ENCODE measurements at places on chromosomes 13 and 19.

DNA sequence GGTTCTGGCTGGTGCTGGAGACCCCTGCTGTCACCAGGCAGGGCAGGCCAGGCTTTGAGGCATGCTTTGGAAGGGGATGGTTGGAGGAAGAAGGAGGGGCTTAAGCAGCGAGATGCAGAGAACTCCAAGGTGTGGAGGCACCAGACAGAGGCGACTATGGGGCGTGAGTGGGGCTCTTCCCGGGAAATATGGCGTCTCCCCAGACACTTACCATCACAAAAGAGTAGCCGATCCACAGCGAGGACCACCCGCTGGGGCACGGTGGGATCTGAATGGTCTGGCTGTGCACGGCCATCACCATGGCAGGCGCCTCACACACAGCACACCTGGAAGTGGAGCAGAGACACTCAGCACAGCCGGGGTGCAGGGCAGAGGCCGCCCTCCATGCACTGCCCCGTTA lies 151.9 kb downstream of the COL4A1 start:
- no peak for DNase-seq

DNA sequence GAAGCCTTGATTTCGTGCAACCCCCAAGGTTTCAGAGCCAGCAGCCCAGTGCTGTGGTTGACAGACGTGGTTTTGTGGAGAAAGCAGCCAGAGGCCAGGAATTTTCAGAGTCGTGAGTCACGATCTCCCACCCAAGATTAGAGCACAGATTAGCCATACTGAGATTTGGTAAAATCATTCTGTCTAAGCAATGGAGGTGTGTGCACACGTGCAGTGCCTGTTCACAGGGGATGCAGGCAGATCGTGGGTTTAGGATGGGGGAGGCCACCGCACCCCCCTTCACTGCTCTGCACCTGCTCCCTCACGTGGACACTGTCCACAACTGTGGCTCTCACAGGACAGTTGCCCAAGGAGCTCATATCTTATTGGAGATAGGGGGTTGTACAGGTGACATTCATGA lies 46.6 kb upstream of the GPR183 start:
- DNase-seq: no peak

DNA sequence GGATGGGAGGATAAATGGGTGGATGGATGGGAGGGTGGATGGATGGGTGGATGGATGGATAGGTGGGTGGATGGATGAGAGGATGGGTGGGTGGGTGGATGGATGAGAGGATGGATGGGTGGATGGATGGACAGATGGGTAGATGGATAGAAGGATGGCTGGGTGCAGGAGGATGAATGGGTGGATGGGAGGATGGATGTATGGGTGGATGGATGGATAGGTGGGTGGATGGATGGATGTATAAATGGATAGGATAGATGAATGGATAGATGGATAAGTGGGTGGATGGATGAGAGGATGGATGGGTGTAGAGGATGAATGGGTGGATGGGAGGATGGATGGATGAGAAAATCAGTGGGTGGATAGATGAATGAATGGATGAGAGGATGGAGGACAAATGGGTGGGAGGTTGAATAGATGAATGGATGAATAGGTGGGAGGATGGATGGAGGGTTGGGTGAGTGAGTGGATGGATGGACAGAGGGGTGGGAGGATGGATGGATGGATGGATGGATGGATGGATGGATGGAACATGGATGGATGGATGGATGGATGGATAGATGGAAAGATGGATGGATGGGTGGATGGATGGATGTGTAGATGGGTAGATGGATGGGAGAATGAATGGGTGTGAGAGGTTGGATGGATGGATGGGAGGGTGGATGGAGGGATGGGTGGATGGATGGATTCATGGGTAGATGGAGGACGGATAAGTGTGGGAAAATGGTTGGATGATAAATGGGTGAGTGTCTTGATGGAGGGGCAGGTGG lies 35.9 kb upstream of the ONECUT3 start:
- DNase-seq: no peak

GRCh38 chr13:104773775-104774174 lies 1707.6 kb upstream of the SLC10A2 start:
- DNase-seq: no peak

DNA sequence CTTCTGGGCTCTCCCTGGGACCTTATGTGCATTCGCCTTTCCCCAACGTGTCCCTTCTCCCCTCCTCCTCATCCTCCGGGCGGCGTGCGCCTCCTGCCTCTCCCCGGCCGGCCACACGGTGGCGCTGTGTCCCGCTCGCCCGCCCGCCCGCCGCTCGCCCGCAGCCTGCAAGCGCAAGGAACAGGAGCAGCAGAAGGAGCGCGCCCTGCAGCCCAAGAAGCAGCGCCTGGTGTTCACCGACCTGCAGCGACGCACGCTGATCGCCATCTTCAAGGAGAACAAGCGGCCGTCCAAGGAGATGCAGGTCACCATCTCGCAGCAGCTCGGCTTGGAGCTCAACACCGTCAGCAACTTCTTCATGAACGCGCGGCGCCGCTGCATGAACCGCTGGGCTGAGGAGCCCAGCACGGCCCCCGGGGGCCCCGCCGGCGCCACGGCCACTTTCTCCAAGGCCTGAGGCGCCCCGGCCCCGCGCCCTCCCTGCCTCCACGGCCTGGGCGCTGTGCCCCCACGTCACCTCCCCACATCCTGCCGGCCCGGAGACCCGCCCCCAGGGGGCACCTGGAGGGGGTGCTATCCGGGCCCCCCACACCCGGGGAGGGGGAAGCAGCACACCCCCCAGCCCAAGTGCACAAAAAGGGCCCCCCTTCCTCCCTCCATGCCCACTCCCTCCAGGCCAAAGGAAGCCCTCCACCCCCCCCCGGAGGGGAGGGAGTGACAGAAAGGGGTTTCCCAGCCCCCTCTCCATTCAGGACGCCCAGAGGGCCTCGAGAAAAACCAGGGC lies 21.9 kb downstream of the ONECUT3 start:
- no peak for DNase-seq

DNA sequence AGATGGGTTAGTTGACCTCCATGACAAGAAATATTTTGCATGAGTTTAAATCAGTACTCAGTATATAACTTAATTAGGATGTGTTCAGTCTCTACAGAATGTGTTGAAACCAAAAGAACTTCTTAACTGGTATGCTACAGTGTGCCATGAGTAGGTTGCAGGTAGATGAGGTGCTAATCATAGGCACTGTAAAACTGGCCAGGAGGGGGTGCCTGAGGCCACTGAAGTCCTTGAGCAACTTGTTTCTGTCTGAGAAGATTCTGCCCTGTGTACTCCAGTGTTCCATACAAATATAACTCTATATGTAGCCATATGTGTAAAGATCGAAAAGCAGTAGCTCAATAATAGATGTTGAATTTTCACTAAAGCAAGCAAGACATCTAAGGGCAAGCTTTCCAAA lies 549.2 kb upstream of the KLF12 start:
- no peak for DNase-seq

GRCh38 chr13:113433391-113433916 lies 19.8 kb downstream of the ADPRHL1 start:
- no peak for DNase-seq

GRCh38 chr19:46381756-46382345 lies 31.5 kb downstream of the CCDC8 start:
- DNase-seq: no peak

GRCh38 chr19:58584498-58585441 lies 11.6 kb upstream of the MZF1 start:
- DNase-seq: no peak

- DNase-seq: no peak
These were observed 16.8 kb upstream of the CPB2 start for GRCh38 chr13:46121597-46122163.

- DNase-seq: no peak
These were observed 1075.2 kb downstream of the PCDH9 start for GRCh38 chr13:66154976-66155375.

GRCh38 chr19:14470031-14470876 lies 4.9 kb downstream of the PTGER1 start:
- no peak for DNase-seq

- no peak for DNase-seq
These were observed 36.6 kb downstream of the ZSWIM4 start for GRCh38 chr19:13831537-13832467.

GRCh38 chr13:68056816-68057710 lies 826.9 kb upstream of the PCDH9 start:
- DNase-seq: no peak

GRCh38 chr13:31968473-31968872 lies 63.1 kb upstream of the FRY start:
- DNase-seq: no peak

- DNase-seq: no peak
These were observed 16.0 kb upstream of the SEMA6B start for GRCh38 chr19:4575267-4576015.

- DNase-seq: no peak
These were observed 258.3 kb downstream of the ZNF536 start for GRCh38 chr19:30630289-30631032.

DNA sequence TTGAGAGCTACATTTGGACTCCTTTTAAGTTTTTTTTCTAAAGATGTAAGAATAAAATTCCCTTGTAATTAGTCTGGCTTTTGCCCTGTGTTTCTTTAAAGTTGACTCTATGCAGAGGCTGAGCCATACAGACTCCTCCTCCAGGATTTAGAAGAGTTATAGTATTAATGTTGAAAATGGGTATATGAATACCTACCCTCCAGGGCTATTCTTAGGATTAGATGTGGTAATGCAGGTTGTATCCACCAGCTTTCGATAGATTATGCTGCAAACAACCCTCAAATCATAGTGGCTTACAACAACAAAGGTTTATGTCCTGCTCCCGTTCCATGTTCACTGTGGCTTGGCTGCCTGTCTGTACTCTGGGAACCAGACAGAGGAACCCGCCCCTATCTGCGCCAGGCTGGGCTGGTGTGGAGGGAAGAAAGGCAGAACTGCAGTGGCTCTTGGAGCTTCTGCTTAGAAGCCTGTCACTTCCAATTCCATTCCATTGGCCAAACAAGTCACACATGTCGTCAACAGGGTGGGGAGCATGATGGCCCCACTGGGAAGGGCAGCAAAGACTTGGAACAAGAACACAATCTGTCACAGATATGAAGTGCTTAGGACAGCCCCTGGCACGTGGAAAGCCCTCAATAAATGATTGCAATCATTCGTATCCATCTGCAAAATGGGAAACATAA lies 290.8 kb downstream of the FOXO1 start:
- DNase-seq: no peak

DNA sequence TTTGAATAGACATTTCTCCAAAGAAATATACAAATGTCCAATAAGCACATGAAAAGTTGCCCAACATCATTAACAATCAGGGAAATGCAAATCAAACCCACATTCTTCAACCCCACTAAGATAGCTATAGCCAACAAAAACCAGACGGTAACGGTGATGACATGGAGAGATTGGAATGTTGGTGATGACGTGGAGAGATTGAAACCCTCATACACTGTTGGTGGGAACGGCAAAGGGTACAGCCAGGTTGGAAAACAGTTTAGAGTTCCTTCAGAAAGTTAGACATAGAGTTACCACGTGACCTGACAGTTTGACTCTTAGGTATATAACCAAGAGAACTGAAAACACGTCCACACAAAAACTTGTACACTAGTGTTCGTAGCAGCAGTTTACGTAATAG lies 48.1 kb downstream of the TNFRSF19 start:
- no peak for DNase-seq

- DNase-seq: no peak
These were observed 3.0 kb upstream of the MATK start for GRCh38 chr19:3788996-3789778.

DNA sequence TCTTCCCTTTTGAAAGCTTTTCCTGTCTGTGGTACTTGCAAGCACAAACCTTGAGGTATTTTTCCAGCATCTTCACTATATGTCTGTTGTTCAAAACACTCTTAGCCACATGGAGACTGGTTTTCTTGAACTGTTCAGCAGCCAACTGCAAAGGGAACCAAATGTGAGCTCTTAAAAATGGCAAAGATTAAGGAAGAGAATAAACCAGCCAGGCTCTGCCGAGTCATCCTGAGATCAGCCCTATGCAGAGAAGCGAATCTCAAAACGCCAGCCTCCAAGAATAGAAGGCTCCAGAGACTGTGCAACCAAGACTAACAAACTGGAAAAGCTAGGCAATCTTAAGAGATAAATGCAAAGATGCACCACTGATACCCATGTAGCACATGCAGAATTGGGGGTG lies 20.7 kb downstream of the AKAP8 start:
- no peak for DNase-seq

DNA sequence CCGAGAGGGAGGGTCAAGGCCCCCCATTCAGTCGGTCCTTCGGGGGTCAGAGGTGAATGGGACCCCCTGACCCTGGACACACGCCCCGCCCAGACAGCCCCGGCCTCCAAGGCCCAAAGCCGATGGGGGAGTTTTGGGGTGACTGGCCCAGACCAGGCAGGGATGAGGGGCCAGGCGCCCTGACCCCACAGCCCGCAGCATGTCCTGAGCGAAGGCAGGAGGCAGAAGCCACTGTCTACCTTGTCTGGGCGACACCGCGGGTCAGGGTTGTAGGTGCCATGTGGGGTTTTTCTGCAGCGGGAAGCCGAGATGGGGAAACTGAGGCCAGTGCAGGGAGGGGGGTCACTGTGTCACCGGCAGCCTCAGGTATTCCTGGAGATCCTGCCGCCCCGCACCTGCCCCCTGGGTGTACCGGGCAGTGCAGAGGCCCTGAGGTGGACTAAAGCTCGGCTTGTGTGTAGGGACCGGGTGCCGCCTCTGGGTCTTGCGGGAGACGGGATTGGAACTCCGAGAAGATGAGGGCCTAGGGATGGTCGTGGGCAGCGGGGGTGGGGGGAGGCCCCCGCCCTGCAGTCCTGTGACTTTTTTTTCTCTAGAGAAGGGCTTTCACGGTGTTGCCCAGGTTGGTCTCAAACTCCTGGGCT lies 8.5 kb downstream of the ARID3A start:
- DNase-seq: no peak

DNA sequence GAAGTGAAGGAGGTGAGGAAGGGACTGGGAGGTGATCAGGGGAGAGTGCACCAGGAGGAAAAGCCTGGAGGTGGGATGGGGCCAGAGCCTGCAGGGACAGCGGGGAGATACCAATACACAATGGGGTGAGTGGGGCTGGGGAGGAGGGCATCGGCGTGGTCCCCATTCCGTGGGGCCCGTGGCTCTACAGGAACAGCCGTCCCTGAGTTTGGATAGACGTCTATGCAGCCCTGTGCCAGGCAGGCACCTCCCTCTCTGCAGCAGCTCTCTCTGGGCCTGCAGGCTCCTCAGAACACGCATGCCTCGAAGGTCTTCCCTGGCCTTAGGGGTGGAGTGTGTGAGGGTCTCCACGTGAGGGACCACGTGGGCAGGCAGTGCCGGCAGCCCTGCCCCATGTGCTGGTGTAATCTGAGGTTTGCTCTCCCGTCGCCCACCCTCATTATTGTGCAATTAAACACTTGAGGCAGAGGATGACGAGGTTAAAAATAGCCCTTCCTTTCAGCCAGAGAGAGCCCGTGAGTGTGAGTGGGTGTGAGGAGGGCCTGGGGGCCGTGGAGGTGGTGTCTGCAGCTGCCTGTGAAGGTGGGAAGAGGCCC lies 16.5 kb downstream of the C2CD4C start:
- DNase-seq: no peak

GRCh38 chr19:42251572-42252358 lies 3.2 kb downstream of the ERF start:
- no peak for DNase-seq

GRCh38 chr13:76889254-76889653 lies 3.0 kb upstream of the KCTD12 start:
- DNase-seq: no peak

All from stimulated activated CD8-positive, alpha-beta memory T cell treated with anti-CD3 and anti-CD28 coated beads, Interleukin-7, amount 100 ng/mL, for 1 hour (primary cell).